ENCODE measurements at places on chromosomes 2 and 18.
A peak's percentile ranks its signal among the peaks of the same experiment; 100 is the strongest.

- DNase-seq, result no peak
Measured at GRCh38 chr2:232981356-232981755, 31.7 kb downstream of the NGEF start.

GRCh38 chr18:26405190-26405801 lies 143.1 kb downstream of the KCTD1 start:
- DNase-seq, result peak; percentile 11

- peak; percentile 55 for DNase-seq
Measured at GRCh38 chr2:47339745-47340541, 63.0 kb upstream of the MSH2 start.

DNA sequence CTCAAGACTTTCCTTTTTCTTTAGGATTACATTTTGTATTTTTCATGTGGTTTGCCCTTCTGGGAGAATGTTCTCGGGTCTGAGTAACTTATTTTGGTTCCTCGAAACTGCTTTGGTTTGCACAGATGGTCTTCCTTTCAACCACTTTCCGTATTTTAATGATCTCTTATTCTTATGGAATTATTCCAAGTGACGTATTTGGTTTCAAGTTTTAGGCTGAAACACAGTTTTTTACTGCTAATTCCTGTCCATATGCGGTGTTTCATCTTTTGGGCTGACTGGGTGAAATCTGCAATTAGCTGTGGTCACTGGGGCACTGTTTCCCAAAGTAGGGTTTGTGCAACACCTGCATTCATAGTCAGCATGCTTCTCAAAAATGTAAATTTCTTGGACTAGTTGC lies 122.7 kb downstream of the CAPN13 start:
- DNase-seq, result no peak

GRCh38 chr2:109623297-109623696 lies 9.1 kb downstream of the SOWAHC start:
- DNase-seq, result no peak

DNA sequence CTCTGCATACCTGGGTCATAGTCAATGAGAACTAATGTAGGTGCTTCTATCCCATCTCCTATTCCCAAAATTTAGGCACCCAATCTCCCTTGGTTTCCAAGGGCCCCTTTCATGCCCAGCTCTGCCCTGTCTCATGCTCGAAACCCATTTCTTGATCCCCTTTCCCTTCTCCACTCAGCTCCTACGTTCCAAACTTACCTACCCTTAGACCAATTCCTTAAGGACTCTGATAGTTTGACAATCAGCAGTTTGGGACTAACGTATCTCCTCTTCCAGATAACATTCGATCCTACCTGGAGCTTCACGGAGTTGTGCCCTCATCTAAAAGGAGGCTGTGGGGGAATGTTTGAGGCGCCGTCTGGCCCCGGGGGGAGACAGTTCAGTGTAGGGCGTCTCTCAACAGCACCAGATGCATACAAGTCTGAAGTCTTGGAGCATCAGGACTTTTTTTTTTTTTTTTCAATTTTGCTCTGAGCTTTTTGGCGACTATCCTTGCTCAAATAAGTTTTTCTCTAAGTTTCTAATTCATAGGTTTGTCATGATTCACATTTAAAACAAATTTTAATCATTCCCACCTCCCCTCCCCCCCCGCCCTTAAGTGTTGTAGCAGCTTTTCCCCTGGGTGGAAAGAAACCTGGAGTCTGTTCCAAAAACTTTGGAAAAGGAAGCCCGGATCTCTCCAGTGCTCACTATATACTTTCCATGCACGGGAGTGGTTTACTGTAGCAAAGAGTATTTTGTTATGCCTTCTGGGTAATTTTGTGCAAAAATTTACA lies 141.2 kb upstream of the LGALSL start:
- DNase-seq, result no peak

- DNase-seq, result no peak
Measured at GRCh38 chr2:81981585-81981984, 1677.0 kb upstream of the LRRTM1 start.

- no peak for DNase-seq
Measured at GRCh38 chr2:199543606-199544172, 86.0 kb upstream of the SATB2 start.

DNA sequence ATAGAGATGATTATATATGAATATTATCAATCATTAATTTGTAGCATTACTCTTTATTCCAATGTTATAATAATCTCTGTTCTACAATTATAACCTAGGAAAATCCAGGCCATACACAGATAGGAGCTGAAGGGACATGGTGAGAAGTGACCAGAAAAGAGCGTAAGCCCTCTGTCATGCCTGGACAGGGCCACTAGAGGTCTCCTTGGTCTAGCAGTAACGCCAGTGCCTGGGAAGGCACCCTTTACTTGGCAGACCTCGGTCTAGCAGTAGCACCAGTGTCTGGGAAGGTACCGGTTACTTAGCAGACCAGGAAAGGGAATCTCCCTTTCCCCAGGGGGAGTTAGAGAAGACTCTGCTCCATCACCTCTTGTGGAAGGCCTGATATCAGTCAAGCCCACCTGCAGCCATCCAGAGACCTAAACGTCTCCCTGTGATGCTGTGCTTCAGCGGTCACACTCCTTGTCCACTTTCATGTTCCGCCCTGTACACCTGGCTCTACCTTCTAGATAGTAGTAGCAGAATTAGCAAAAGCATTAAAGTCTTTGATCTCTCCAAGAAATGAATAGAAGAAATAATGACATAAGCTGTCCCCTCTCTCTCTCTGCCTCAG lies 447.5 kb upstream of the FSIP2 start:
- peak; percentile 84 for DNase-seq

GRCh38 chr18:24212939-24213338 lies 74.1 kb downstream of the CABYR start:
- no peak for DNase-seq

DNA sequence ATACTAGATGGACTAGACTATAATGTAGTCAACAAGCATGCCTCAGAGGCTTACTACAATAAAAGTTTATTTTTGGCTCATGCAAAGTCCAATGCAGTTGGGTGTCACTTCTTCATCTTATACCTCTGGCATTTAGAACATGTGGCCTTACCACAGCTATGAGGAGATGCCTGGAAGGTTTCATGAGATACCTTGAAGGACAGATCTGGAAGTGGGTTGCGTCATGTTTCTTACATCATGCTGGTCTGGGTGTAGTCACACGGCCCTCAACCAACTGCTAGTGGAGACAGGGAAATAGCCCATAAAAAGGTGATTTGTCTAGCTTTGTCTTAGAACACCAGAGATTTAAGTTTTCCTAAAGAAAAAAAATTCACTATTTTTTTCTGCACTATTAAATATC lies 91.7 kb upstream of the MMADHC start:
- DNase-seq, result no peak

DNA sequence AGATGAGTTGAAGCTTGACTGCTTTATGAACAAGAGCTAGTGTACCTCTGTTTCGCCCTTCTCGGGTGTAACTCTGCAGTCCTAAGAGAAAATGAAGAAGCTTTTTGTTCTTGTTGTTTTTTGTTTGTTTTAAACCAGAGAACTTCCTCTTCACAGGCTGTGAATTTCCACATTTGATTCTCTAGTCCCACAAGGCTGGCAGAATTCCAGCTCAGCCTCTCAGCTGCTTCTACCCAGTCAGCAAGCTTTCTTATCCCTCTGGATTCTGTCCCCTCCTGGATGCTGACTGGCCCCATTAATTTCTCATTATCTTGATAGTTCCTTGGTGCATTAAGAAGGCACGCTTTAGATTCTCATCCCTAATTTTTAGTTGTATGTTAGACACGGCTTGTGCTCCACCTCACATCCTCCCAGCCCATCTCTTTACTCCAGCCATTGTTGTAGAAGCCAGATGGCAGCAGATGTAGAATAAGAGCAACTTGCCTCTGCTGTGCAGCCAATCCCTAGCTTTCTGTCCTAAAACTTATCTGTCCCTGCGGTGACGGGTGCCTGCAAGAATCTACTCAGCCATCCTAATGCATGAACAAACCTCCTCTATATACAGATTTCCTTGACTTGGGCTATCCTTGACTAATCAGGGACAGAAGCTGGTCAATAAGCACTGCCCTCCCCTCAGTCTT lies 12.3 kb upstream of the RESP18 start:
- peak; percentile 0 for DNase-seq
